ENCODE measurements at places on chromosomes 11 and 22.

- no peak overlapping the region for H3K4me3 ChIP-seq
- no peaks in the 10 kb centered on the region for H3K27me3 ChIP-seq
- no peaks in the 10 kb centered on the region for H3K36me3 ChIP-seq
- no peak for DNase-seq
- no peaks in the 10 kb centered on the region for H3K4me1 ChIP-seq
- H3K27ac ChIP-seq, result no peak overlapping the region
These were observed 132.6 kb downstream of the MIAT start for GRCh38 chr22:26789951-26790350.

GRCh38 chr11:135073870-135074269, 661.8 kb upstream of the B3GAT1 start:
- no peak overlapping the region for H3K4me3 ChIP-seq
- no peaks in the 10 kb centered on the region for H3K36me3 ChIP-seq
- no peaks in the 10 kb centered on the region for H3K27me3 ChIP-seq

GRCh38 chr11:130369713-130370112, 55.0 kb upstream of the ZBTB44 start:
- H3K4me3 ChIP-seq, result no peak overlapping the region
- no peak for DNase-seq
- no peaks in the 10 kb centered on the region for H3K4me1 ChIP-seq
- no peaks in the 10 kb centered on the region for H3K36me3 ChIP-seq

DNA sequence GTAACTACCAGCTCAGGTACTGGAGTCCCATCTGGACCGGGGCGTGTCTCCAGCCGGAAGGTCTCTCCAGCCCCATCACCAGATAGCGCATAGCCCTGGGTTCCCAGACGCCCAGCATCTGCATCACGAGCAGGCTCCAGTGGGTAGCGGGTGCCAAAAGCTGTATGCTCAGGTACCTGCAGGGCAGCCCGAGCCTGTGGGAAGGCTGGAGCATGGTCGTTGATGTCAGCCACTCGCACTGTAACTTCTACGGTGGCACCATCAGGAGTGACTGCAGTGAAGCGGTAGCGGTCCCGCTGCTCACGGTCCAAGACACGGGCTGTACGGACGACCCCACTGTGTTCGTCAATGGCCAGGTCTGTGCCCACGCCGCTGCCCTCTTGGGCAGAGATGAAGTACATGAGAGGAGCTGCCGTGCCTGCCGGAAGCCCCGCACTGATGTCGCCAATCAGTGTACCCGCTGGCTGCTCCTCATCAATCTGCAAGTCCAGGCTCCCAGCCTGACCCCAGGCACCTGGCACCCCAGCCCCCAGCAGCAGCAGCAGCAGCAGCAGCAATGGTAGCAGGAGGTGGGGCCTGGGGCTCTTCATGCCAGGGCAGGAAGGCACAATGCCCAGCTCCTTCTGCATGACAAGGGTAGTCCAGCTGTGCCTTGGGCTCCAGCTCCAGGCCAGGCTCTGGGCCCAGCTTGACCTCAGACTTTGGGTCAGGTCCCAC, 14.5 kb downstream of the DCHS1 start:
- no peak for DNase-seq
- peaks cover 29% of the 10 kb centered on the region for H3K4me1 ChIP-seq
- H3K4me3 ChIP-seq, result no peak overlapping the region
- no peak overlapping the region for H3K27ac ChIP-seq

DNA sequence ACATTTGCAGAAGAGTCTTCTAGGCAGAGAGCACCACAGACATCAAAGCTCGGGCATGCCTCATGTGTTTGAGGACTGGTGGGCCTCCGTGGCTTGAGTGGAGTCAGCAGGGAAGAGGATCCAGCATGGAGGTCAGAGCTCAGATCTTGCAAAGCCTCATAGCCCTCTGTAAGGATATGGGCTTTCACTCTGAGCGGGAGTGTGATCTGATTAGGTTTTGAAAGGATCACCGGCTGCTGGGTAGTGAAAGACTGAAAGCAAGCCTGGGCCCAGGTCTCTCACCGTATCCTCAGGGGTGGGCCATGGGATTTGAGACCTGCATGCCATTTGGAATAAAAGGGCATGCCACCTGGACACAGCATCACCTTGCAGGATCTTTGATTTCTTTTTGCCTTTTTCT, 112.7 kb downstream of the TEAD1 start:
- no peaks in the 10 kb centered on the region for H3K27me3 ChIP-seq
- peaks cover 43% of the 10 kb centered on the region for H3K4me1 ChIP-seq
- no peaks in the 10 kb centered on the region for H3K36me3 ChIP-seq
- no peak overlapping the region for H3K4me3 ChIP-seq

GRCh38 chr11:3859373-3859881, 4.0 kb downstream of the STIM1 start:
- H3K4me1 ChIP-seq, result peaks cover 44% of the 10 kb centered on the region
- no peaks in the 10 kb centered on the region for H3K27me3 ChIP-seq
- DNase-seq, result no peak
- no peak overlapping the region for H3K27ac ChIP-seq
- H3K4me3 ChIP-seq, result no peak overlapping the region

- no peak for DNase-seq
- H3K36me3 ChIP-seq, result no peaks in the 10 kb centered on the region
- peaks cover 26% of the 10 kb centered on the region for H3K27me3 ChIP-seq
- peak overlapping the region; percentile 62 for H3K4me3 ChIP-seq
- no peak overlapping the region for H3K27ac ChIP-seq
These were observed 545 bp upstream of the ZDHHC13 start for GRCh38 chr11:19116276-19116970.

DNA sequence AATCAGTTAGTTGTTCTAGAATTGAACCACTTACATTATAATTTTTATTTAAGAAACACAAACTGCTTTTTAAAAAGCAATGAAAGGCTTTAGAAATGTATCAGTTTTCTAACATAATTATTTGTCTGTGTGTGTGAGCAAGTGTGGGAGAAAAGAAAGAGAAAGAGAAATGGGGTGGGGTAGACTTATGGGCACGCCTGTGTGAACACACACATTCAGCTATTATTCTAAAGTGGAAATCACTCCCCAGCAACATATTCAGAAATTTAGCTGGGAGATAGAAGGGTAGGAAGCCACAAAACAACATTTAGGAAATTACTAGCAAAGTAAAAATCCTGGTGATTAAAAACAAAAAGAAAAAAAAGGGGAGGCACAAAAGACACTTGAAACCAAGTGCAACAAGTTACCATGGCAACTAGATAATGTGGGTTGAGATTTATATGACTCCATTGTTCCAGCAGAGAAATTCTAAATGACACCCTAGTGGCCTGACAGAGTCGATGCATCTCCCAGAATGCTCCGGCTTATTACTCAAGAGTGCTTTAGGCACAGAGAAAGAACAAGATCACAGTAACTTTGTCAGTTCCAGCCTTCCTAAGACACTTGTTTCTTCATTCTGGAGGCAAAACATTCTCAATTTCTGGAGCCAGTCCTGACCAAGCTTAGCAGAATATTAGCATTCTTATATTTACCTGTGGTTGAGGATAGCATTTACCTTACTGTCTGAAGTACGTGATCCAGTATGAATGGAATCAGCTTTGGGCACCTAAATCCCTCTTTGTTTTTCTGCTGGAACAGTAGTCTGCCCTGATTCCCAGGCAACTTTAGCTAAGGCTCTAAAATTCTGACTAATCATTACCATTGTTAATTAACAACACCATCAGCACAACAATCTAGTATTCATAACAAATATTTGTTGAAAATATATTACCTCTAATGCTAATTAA, 444.4 kb downstream of the DLG2 start:
- no peaks in the 10 kb centered on the region for H3K27me3 ChIP-seq
- H3K4me3 ChIP-seq, result no peak overlapping the region
- no peaks in the 10 kb centered on the region for H3K36me3 ChIP-seq
- H3K27ac ChIP-seq, result peak overlapping the region; percentile 42
- DNase-seq, result no peak

DNA sequence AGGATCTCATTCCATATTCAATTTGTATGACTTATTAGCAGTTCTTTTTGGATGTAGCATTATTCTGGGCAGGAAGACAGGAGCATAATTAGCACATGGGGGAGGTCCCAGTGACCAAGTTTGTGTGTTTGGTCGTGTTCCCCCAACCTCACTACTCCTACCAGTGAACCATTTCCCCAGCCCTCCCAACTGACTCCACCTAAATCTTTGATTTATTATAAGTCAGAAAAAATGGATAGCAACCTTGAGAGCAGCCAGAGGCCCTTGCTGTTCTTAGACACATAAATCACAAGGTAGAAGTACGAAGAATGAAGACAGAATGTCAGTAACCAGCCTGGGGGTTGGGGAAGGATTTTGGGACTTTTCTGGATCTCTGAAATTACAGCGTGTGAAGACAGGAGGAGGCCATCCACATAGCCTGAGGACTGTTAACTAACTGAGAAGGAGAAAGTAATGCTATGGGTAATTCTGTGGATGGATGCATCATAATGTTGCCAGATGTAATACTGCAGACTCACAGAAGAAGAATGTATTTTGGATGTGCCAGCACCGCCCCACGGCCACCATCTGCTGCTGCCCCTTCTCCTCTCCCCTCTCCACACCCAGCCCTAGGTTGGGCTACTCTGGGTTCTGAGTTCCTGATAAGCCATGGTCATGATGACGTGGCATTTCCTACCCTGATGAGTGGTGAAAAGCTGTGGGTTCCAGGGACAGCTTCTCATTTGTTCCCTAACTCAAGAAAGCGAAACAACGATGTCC, 124.3 kb upstream of the TTC12 start:
- H3K4me1 ChIP-seq, result no peaks in the 10 kb centered on the region
- H3K27me3 ChIP-seq, result no peaks in the 10 kb centered on the region
- no peaks in the 10 kb centered on the region for H3K36me3 ChIP-seq
- DNase-seq, result no peak
- H3K4me3 ChIP-seq, result no peak overlapping the region

DNA sequence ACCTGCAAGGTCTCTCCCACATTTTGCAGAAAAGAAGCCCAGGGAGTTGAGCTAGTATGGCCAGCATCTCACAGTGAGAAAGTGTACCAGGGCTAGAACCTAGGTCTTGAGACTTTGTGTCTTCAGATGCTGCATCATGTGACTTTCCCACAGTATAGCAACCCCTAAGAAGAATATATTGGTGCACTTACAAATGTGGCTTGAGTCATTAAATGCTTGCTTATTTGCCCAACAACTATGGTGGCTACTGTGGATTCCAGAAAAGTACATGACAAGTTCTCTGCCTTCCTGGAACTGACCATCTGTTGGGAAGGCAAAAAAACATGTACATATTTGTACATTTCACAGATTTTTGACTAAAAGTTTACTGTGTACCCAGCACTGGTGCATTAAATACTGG, 55.0 kb downstream of the POLD3 start:
- DNase-seq, result no peak
- H3K27me3 ChIP-seq, result no peaks in the 10 kb centered on the region
- no peaks in the 10 kb centered on the region for H3K36me3 ChIP-seq

- DNase-seq, result no peak
- no peaks in the 10 kb centered on the region for H3K36me3 ChIP-seq
- H3K27ac ChIP-seq, result no peak overlapping the region
- no peaks in the 10 kb centered on the region for H3K4me1 ChIP-seq
- H3K4me3 ChIP-seq, result no peak overlapping the region
These were observed 1458.6 kb downstream of the BRD1 start for GRCh38 chr22:48368975-48369525.

DNA sequence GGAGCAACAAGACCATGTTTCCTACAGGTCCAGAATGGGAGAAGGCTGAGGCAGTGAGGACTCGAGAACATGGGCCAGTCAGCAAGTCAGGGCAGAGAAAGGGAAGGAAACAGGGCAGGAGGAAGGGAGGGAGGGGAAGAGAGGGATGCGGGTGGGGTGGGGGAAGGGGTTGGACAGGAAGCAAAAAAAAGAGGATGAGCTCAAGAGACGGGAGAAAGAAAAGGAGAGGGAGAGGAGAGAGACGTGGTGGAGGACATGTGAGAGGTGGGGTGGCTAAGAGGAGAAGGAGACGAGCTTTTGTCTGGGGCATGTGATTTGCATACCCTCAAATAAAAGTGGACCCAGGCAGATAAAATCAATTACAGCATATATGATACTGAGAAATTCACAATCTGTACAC, 389.5 kb upstream of the B3GAT1 start:
- H3K36me3 ChIP-seq, result no peaks in the 10 kb centered on the region
- peaks cover 14% of the 10 kb centered on the region for H3K27me3 ChIP-seq
- no peak for DNase-seq
- no peak overlapping the region for H3K4me3 ChIP-seq

DNA sequence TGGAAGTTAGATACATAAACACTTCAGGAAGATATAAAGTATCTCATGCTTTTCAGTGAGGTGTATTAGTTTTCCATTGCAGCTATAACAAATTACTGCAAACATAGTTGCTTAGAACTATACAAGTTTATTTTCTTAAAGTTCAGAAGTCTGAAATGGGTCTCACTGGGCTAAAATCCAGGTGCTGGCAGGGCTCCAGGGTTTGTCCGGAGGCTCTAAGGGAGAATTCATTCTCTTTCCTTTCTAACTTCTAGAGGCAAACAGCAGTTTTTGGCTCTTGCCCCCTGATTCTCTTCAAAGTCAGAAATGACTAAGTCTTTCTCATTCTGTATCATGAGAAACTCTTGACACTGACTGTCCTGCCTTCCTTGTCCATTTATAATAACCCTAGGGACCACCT, 138.8 kb downstream of the AASDHPPT start:
- H3K4me1 ChIP-seq, result no peaks in the 10 kb centered on the region
- H3K27me3 ChIP-seq, result no peaks in the 10 kb centered on the region
- DNase-seq, result no peak
- H3K36me3 ChIP-seq, result no peaks in the 10 kb centered on the region
- H3K27ac ChIP-seq, result no peak overlapping the region
- H3K4me3 ChIP-seq, result no peak overlapping the region

GRCh38 chr22:37115032-37115431, 5.5 kb upstream of the TMPRSS6 start:
- H3K4me3 ChIP-seq, result no peak overlapping the region
- no peaks in the 10 kb centered on the region for H3K36me3 ChIP-seq
- H3K4me1 ChIP-seq, result no peaks in the 10 kb centered on the region

- DNase-seq, result no peak
- H3K27me3 ChIP-seq, result no peaks in the 10 kb centered on the region
- no peak overlapping the region for H3K27ac ChIP-seq
- H3K36me3 ChIP-seq, result peaks cover 42% of the 10 kb centered on the region
- peaks cover 24% of the 10 kb centered on the region for H3K4me1 ChIP-seq
These were observed 49.2 kb upstream of the OR4B1 start for GRCh38 chr11:48167380-48167779.

GRCh38 chr11:2903672-2904011, 18.1 kb upstream of the CDKN1C start:
- no peak overlapping the region for H3K4me3 ChIP-seq
- peaks cover 9% of the 10 kb centered on the region for H3K4me1 ChIP-seq
- H3K27me3 ChIP-seq, result no peaks in the 10 kb centered on the region
- no peak for DNase-seq

DNA sequence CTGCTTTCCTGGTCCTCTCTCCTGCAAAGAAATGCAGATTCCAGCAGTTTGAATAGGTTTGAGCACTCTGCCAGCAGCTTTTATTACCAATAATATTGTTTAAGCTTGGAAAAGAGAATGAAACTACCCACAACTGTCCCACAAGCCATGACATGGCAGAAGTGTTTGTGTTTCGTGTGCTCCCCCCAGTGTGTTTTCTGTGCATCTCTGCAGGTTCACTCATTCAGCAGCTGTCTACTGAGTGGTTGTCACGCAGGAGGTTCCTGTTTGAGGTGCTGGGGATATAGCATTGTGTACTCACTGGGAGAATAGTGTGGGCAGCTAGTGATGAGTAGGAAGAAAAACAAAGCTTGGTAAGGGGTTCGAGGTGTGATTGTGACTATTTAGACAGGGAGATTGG, 55.3 kb upstream of the SUSD2 start:
- no peaks in the 10 kb centered on the region for H3K36me3 ChIP-seq
- no peaks in the 10 kb centered on the region for H3K4me1 ChIP-seq
- H3K4me3 ChIP-seq, result no peak overlapping the region
- H3K27ac ChIP-seq, result no peak overlapping the region

All from tibial nerve (tissue), 4 donors.